Hepatocyte (in vitro differentiated cells): ENCODE measurements at places on chromosomes 3 and 15.

DNA sequence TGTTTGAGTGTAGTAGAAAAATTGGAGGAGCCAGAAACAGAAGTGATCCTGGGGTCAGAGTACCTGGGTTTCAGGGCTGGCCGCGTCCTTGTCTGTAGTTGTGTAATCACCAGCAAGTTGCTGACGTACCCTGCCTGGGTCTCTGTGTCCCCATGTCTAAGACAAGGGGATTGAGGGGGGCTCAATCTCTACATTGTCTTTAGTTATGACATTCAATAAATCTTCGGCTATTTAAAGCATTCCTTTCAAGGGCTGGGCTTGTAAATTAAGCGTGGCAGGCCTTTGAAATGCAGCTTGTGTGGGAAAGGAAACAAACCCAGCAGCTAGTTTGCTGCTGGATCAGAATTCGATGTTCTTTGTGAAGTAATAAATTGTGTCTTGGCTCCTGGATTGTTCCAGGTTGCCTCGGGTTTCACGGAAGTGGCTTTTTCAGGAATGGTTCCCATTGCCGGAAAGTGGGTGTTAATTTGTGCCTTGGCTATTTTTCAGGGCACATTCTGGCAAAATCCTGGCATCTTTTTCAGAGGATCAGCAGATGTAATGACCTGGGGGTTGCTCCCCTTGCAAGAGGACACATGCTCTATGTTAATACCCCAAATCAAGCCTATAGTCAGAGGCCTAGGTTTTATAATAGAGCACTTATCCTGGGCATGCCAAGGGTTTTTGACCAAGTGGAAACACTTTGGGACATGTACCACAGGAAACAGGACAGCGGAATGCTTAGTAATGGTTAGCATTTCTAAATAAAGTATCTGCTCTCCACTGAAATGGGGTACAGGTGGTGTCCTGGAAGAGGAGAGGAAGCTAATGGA lies 294.8 kb upstream of the NR2E3 start:
- peak; percentile 38 for DNase-seq

GRCh38 chr3:37765591-37766488 lies 95.8 kb upstream of the CTDSPL start:
- DNase-seq = peak; percentile 38

GRCh38 chr3:15159501-15160136 lies 46.4 kb upstream of the CAPN7 start:
- DNase-seq = no peak

- DNase-seq = no peak
Observed at GRCh38 chr3:109927726-109928125, 590.4 kb upstream of the DPPA4 start.

- DNase-seq = no peak
Observed at GRCh38 chr15:76998663-76999285, 3.8 kb downstream of the PSTPIP1 start.

DNA sequence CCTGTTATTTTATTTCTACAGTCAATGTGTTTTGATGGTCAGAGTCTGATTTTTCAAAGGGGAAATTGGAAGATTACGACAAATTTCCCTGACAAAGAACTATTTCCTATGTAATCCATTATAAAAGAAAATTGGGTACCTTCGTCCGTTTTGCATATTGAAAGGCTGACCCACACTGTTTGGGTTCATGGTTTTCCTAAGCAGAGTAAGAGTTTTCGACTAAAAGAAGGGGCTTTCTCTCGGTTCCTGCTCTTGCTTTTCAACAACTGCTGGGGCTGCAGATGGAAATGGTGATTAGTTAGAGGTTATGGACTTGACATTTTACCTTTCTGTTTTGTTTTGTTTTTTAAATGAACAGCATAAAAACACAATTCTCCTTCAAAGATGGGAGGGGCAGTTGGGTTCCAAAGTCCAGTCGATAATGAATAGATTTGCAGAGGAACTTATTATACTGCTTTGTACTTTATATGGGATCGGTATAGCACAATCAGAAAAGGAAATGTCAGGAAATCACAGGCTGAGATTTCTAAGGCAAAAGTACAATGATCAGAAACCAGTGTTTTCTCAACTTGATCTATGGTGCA lies 978 bp downstream of the KCNMB2 start:
- DNase-seq = no peak

GRCh38 chr3:44125246-44125645 lies 116.4 kb upstream of the TOPAZ1 start:
- DNase-seq = no peak

- DNase-seq = no peak
Observed at GRCh38 chr3:176974279-176974678, 223.0 kb downstream of the TBL1XR1 start.

DNA sequence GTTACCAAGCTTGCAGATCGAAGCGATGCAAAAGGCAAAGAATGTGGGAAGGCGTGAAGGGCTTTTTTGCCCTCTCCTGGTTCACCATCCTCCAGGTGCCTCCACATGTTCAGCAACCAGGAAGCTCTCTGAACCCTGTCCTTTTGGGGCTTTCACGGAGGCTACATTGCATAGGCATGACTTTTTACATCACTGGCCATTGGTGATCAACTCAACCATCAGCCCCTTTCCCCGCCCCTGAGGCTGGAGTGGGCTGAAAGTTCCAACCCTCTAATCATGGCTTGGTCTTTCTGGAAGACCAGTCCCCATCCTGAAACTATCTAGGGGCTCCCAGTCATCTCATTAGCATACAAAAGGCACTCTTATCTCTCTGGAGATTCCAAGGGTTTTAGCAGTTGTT lies 52.6 kb downstream of the UACA start:
- DNase-seq = no peak

DNA sequence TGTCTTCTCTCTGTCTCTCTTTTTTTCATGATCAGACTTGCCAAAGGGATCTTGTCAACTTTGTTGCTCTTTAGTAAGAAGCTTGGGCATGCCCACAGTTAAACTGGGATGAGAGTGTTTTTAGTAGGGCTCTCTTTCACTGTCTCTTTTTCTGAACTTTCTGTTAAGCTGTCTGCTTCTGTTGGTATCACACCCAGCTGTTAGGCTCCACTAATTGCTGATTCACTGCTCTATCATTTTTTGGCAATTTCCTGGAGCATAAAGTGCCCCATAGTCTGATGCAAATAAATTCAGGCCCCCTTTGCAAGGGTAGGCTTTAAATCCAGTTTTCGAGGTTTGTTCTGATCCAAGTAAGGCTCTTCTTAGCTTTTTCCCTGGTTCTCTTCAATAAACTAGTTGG lies 360.4 kb upstream of the ADAMTS9 start:
- DNase-seq = no peak

DNA sequence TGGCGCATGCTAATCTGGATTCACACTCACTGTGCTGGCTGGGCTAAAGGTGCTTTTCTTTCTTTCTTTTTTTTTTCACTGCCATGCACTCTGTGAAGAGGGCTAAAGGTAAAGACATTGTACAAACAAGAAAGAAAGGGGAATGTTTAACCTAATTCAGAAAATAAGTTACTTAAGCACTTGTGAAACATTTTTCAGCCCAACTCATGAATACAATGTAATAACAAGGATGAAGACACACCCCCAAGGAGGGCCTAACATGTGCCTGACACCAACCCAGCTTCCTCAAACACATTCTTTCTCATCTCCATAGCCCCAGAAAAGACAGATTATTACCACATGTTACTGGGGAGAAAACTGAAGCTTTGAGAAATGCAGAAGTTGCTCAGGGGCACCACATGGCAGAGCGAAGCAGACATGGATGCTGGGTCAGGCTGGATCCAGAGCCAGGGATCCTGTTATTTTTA lies 5.7 kb downstream of the STIMATE start:
- peak; percentile 63 for DNase-seq

DNA sequence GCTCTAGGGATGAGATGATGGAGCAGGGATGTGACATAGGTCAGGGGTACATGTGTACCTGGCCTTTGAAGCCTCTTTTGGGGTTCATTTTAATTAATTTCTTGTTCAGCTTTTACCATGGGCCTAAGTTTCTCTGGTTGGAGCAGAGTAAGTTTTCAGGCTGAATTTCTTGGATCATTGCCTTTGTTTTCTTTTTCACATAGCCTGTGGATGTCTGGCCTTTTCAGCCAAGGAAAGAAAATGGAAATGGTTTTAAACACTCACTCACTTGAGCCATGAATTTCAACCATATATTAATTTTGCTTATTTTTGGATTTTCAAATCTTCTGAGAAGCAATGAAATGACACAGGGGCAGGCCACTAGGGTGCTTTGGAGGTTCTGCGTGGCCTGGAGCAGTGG lies 30.2 kb downstream of the CACNA1D start:
- no peak for DNase-seq

GRCh38 chr3:31341130-31341529 lies 191.6 kb upstream of the STT3B start:
- peak; percentile 10 for DNase-seq

DNA sequence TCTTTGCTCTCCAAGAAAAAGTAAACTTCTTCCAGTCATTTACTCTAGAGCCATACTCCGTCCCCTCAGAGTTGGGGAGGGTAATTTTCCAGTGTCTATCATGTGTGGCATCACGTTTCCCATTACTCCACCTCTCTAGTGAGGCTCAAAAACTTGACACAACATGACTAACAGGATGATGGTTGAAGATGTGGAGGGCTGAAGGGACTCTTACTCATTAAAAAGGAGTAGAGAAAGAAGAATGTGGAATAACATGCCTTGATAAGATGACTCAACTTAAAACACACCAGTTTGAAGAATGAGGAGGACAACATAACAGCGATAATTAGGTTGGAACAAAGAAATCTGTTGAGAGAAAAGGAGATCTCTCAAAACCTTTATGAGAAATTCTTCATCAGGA lies 894.3 kb downstream of the OTOL1 start:
- DNase-seq = no peak

DNA sequence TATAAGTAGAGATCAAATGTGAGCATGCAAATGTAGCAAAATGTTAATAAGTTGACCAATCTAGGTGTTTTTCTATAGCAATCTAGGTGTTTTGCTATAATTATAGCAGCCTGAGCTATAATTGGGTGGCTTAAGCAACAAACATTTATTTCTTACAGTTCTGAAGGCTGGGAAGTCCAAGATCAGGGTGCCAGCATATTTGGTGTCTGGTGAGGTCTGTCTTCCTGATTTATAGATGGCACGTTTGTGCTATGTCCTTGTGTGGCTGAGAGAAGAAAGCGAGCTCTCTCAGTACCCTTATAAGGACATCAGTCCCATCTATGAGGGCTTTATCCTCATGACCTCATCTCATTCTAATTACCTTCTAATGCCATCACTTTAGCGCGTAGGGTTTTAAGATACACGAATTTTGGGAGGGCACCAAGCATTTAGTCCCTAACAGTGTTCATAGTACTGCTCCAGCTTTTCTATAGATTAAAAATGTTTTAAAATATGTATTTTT lies 171.1 kb downstream of the GHSR start:
- DNase-seq = no peak

DNA sequence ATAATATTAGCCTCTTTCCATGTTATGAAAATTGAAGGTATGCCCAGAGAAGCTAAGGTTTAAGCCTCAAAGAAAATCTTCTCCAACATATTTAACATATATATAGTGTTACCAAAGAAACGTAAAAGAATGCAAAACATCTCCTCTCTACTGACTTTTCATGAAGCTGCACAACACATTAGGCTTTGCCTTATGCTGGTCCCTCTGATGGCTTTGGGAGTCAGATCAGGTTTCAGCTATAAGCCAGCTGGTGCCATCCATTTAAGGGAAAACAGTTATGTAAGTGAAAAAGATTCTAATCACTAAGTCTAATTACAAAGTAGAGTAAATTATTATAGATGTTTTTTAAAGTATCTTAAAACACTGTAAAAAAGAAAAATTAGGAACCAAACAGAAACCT lies 410.5 kb downstream of the LSAMP start:
- DNase-seq = no peak

- no peak for DNase-seq
Observed at GRCh38 chr3:22113453-22113852, 362.4 kb upstream of the ZNF385D start.

- no peak for DNase-seq
Observed at GRCh38 chr15:29962407-29962806, 120.3 kb upstream of the GOLGA8J start.

DNA sequence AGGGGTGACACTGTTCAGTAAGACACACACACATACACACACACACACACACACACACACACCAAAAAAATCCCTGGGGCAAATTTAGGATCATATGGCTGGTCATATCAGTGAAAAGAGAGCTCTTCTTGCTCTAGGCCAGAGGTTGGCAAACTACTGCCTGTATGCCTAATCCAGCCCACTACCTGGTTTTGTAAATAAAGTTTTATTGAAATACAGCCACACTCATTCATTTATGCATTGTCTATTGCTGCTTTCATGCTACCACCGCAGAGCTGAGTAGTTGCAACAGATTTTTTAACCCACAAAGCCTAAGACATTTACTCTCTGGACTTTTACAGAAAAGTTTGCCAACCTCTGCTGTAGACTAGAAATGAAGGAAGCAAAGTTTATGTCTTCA lies 30.6 kb downstream of the ACP3 start:
- DNase-seq = no peak

DNA sequence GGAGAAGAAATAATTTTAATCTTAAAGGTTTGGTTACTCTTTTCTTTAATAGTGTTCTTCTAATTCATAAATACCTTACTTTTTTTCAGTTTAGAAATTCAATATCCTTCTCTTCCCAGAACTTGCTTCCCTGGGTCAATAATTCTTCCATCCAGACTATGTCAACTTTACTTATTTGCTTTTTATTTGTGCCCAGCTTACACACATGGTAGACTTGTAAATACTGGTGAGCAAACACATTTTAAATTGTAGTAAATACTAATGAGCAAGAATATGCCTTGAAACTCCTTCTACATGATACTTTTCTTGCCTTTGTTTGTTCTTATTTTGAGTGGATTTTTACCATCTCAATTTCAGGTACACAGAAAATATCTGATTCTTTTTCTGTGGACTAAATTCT lies 33.7 kb downstream of the SST start:
- no peak for DNase-seq

GRCh38 chr15:92104072-92104471 lies 250.6 kb downstream of the SLCO3A1 start:
- no peak for DNase-seq

DNA sequence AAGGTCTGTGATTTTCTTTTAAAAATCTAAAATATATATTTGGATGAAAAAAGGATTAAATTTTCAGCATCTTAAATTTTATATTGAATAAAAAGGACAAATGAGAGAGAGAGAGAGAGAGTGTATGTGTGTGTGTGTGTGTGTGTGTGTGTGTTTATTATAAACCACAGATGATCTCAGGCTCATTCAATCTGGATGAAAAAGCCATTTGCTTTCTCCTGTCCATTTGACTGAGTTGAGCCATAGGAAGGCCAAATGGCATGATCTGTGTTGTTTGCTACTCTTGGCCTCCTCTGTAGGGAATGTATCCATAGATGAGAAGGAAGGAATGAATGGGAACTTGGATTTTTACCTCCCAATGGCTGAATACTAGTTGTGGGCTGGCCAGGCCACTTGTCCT lies 92.5 kb upstream of the MEX3B start:
- no peak for DNase-seq

DNA sequence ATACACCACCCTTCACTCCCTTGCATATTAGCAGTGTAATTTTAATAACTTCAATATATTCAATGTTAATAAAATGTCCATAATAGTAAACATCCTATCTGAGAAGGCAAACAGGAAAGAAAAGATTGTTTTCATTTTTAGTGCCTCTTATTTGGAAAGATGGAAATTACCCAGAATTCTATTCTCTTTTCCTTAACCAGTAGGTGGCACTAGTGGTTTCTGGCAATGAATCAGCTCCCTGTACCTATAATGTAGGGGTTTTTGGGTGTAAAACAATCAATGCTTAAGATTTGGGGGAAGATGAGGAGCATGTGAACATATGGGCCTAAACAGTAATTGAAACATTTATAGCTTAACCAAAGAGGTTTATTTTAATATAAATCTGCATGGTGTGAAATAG lies 5.7 kb upstream of the SEMA6D start:
- no peak for DNase-seq

- DNase-seq = no peak
Observed at GRCh38 chr3:146165877-146166276, 4.9 kb upstream of the PLOD2 start.
